ENCODE measurements at places on chromosomes 11 and 22.

DNA sequence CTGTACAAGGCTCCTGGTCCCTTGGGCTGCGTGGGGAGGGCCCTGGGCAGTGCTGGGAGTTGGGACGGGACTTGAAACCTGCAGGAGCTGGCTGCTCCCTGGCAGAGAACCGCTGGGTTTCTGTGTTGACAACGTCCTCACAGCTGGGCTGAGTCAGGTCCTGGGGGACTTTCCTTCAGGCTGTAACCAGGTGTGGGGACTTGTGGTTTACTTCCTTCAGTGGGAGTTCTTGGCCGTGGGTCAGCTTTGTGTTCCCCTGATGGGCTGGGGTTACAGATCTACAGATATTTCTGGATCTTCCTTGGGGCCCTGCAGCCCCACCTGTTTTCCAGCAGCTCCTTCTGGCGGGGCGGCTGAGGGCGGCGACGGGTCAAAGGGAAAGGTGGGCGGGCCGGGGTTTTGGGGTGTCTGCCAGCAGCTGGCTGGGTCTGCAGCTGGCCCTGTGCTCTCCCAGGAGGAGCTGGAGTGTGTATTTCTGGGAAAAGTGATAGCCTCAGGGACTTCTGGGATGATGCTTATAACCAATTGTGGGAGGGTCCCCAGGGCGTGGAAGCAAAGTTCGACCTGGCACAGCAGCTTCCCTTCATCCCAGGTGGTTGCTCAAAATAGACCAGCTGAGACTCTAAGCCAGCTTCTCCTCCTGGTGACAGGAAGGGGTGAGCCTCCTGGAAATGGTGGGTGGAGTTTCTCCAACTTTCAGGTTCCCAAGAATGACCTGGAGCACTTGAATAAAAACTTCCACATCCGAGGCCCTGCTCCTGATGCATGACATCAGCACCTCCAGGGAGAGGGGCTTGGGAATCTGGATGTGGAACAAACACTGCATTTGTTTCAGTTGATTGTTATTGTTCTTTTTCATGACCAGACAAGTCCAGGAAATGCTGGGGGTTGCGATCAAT is 19.1 kb downstream of the ST14 start:
- DNase-seq: no peak

DNA sequence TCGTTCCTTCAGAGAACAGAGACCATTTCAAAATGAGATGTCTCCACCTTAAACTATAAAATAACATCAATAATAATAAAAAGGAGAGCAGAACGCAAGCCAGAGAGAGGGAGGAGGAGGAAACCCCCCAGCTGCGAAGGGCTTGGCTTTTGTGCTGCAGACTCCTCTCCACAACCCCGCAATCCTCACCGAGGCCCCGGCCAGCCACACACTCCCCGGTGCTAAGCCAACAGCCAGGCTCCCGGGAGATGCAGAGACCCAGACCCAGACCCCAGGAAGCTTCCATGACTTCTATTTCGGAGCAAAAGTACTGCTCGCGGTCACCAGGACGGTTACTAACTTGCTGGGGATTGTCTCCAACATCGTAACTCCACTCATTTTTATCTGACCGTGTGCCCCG is 10.6 kb downstream of the PHF21B start:
- DNase-seq: no peak

DNA sequence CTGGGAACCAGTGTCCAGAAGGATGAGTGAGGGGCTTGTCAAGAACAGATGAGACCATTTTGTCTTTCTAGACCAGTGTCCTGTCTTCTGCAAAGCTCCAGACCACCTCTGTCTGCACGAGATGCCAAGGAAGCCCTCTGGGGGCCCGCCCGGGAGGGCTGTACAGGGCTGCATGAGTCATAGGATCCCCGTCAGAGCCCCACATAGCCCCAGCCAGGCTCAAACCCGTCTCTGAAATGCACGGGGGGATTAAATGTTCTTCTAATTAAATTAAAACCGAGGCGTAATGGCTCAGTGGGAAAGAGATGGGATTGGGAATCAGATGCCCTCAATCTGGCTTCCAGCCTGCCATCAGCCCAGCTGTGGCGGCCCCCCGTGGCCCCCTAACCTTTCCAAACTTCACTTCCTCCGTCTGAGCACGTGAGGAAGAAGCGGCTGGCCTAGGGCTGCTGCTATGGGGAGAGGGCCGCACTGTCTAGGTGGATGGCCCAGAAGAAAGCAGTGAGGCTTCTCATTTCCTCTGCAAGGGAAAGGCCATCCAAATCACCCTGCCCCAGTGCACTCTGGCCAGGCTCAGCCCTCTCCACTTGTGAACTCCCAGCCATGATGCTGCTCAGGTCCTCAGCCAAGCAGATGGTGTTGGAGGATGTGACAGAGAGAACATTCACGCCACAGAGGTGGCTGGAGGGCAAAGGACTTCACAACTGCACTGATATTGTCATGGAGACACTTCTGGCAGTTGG is 32.8 kb downstream of the KCNQ1OT1 start:
- no peak for DNase-seq

GRCh38 chr11:79963856-79964645 is 523.2 kb upstream of the TENM4 start:
- no peak for DNase-seq

DNA sequence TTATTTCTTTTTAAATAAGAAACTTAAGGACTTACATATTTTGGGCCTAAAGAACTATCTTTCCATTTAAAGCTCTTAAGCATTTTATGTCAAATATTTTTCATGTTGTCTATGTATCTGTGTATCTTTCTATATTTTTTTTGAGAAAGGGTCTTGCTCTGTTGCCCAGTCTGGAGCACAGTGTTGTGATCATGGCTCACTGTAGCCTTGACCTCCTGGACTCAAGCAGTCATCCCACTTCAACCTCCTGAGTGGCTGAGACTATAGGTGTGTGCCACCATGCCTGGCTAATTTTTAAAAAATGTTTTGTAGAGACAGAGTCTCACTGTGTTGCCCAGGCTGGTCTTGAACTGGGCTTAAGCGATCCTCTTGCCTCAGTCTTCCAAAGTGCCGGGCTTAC is 8.0 kb downstream of the STT3A start:
- DNase-seq: no peak

DNA sequence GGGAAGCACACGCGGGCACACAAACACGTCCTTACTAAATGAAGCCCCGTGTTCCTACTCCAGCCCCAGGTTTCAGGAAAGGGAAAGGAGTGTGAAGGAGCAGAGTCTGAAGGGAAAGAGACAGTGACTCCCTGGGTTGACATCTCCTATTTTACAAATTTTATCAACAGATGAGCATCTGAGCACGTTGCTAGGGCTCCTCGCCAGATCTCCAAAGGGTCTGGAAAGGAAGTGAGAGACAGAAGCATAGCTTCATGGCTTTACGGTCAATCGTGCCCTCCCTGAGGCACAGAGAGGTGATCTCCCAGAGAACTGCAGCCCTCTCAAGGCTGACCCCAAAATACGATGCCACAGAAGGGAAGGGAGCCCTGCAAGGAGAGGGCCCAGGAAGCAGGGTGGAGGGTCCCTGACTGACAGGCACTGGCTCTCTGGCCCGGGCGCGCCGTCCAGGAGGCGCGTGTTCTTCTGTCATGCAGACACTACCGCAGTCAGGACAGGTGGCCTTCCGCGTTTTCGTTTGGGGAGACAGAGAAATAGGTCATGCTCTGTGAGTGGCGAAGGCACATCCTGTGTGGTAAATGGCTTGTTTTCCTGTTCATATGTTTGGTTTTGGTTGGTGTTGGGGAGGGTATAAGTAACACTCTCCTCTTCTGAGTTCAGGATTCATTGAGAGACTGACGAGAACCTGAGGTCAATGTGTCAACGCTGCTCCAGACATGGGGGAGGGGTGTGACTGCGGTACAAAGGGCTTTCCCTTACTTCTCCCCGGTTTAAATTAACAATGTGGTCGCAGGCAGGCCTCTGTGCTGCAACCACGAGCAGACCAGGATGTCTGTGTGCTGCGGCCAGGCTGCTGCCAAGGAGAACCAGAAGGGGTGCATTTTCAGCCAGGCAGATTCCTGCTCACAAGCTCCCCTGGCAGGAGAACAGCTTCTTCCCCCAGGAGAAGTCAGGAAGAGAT is 813.3 kb downstream of the OPCML start:
- DNase-seq: peak; percentile 4

GRCh38 chr11:28274216-28274615 is 166.0 kb downstream of the METTL15 start:
- no peak for DNase-seq

DNA sequence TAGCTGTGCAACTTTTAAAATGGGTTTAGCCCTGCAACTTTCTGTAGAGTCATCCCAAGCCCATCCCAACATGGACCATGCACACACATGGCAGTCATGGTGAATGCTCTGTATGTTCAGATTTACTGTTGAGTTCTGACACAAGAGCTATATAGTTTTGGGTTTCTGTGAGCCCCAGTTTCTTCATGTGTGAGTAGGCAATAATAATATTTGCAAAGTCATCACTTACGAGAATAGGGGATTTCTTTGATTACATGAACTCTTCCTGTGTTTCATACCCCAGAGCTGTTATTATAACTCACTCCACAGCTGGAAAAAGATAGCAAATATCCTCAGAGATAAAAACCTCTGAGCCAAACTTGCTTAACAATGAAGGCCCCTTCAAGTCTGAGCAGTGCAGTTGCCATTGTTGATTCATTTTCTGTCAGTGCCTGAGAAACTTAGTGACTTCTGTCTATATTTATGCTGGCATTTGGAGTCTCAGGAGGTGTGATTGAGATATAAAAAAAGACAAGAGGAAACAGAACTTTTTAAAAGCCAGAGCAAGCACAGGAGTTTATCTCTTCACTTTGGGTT is 767.9 kb upstream of the API5 start:
- DNase-seq: no peak

GRCh38 chr11:97610000-97610399 is 1220.2 kb downstream of the JRKL start:
- no peak for DNase-seq

GRCh38 chr11:36455658-36456111 is 54.4 kb downstream of the TRAF6 start:
- DNase-seq: peak; percentile 97

- DNase-seq: no peak
These were observed 717.8 kb downstream of the JRKL start for GRCh38 chr11:97107604-97108003.

DNA sequence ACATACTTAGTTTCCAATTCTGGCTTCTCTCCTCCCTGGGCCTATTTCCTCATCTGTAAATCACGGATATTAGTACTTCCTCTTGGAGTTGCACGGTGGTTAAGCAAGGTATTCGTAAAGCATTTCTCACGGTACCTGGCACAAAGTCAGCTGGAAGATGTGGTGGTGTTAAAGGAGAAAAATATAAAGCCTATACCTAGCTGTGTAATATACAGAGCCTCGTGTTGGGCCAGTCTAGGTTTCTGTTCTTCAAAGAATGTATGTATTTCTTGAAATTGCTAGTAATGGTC is 47.2 kb downstream of the DBX1 start:
- DNase-seq: no peak

GRCh38 chr22:38833061-38833460 is 10.8 kb downstream of the NPTXR start:
- no peak for DNase-seq

GRCh38 chr11:19861171-19861570 is 148.5 kb downstream of the NAV2 start:
- DNase-seq: no peak

GRCh38 chr11:40207416-40207815 is 1252.0 kb downstream of the LRRC4C start:
- no peak for DNase-seq

DNA sequence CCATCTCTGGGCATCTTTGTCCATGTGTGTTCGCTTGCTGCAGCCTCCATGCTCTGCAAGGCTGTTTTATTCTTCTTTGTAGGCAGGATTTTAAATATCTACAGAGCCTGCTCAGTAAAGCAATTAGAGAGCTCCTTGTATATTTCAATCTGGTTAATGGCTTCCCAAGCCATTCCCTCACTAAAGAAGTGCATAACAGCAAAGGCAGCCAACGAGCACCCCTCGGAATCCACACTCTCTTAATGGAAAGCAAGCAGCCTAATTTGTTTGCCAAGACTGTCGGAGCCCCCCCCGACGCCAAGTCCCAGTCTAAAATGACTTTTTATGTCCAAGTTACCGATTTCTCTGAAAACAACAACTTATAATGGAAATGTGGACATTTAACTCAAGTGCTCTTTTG is 123.6 kb downstream of the ARL14EP start:
- no peak for DNase-seq

DNA sequence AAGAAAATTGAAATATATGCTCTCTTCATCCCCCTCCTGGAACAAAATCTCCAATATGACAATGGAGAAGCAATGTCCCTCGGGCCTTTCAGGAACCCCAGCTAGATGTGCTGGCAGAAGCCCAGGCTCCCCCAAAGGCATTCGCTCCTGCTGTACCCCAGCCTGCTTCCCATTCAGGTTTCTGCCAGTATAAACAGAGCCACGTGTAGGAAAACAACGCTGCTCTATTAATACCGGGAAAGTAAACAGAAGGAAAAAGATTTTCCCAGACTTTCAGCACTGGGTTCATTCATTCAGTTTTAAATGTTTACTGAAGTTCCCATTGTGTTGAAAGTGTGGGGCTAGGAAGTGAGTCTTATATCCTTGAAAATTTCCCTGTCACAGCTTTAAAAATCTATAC is 147.1 kb downstream of the CADM1 start:
- no peak for DNase-seq

DNA sequence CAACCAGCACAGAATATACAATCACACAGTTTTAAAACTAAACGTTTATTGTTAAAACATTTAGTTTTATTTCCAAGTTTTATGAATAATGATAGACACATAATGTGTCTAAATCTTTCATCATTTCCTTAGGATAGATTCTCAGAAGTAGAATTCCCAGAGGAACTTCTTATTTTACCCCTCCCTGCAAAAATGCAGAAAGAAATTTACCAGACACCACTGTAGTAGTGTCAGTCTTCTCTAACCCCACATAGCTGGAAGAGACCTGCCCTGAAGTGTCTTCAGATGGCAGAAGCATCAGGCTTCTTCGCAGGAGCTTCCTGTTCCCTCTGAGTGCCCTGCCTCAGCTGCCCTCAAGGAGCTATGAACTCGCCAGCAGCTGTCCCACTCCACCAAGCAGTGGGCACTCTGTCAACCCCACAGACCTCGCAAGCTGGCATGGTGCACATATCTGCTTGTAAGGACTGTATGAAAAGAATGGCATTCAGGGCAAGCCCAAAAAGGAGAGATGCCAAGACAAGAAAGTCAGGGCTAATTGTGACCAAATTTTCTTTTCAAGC is 28.5 kb upstream of the PAK1 start:
- no peak for DNase-seq

- DNase-seq: no peak
These were observed 388.4 kb downstream of the SHANK2 start for GRCh38 chr11:70863993-70864392.

GRCh38 chr11:118872403-118872821 is 11.3 kb upstream of the CXCR5 start:
- no peak for DNase-seq
